ENCODE measurements at places on chromosomes 7 and 10. TPM values are rescaled to one million over a fixed set of nuclear protein-coding genes. Genes with fewer than 3 reads are reported as not detected.

ZNF425 gene
- total RNA-seq: 2.8 TPM

HMX2 gene
- total RNA-seq: not detected

DNA sequence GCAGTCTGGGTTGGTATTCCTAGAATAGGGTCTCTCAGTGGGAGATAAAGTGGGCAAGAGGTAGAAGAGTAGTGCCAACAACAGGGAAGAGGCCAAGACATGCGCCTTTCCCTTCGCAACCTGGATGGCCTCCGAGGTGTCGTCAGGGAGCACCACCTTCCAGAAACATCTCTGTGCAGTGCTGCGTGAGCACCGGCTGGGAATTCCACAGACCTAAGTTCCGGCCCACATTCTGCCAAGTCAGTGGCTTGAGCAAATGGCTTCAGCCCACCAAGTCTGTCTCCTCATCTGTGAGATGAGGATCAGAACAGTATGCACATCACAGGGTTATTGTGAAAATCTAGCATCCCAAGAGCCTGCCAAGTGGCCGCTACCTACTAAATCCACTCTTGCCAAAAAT lies 40.6 kb downstream of the CCDC3 start:
- DNase-seq: no peak
- H3K4me3 ChIP-seq: no peak overlapping the region
- no peak overlapping the region for H3K27ac ChIP-seq
- H3K36me3 ChIP-seq: no peaks in the 10 kb centered on the region
- H3K4me1 ChIP-seq: no peaks in the 10 kb centered on the region
- peaks cover 4% of the 10 kb centered on the region for H3K27me3 ChIP-seq

DNA sequence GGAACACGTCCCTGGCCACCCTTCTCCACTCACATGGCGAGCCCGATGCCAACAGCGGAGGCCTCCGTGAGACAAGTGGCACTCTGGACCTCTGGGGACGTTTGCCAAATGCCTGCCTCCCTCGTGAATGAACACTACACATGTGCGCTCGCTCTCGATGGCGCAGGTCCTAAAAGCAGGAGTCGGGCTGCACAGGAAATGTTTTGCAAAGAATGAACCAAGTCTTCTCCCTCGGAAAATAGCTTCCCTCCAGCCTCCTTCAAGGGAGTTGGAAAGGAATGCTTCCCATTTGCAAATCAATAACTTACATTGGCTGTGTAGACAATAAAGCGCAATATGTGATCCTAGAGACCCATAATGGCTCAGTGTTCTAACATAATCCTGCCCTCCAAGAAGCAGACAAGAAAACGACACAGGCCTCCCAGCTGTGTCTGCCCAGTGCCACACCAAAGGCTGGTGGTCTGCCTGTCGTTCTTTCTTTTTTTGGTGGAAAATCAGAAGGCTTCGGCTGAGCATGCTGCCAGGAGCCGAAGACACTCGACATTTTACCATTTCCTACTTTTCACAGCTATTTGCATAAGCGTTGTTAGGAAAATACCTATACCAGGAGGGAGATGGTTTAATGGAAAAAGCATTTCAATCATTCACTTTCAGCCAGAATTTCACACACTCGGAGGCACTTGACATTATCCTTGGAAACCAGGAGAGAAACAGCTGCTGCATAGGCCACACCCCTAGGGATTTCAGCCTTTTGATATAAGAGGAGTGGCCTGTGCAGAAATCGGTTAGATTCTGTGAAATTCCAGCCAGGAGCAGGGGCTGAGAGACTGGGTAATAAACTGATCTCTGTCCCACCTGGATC lies 38.4 kb downstream of the ATXN7L1 start:
- no peaks in the 10 kb centered on the region for H3K36me3 ChIP-seq
- no peak for DNase-seq
- H3K27me3 ChIP-seq: no peaks in the 10 kb centered on the region
- H3K4me1 ChIP-seq: no peaks in the 10 kb centered on the region

- no peaks in the 10 kb centered on the region for H3K27me3 ChIP-seq
- no peak overlapping the region for H3K4me3 ChIP-seq
- DNase-seq: no peak
- H3K27ac ChIP-seq: no peak overlapping the region
Measured at GRCh38 chr10:122273966-122274545, 3.0 kb downstream of the BTBD16 start.

IQUB gene
- 0.27 TPM for total RNA-seq

- no peak for DNase-seq
- H3K4me1 ChIP-seq: peaks cover 8% of the 10 kb centered on the region
- no peak overlapping the region for H3K27ac ChIP-seq
- H3K36me3 ChIP-seq: no peaks in the 10 kb centered on the region
- no peak overlapping the region for H3K4me3 ChIP-seq
Measured at GRCh38 chr7:33072471-33072870, 9.9 kb upstream of the NT5C3A start.

GRCh38 chr7:101978683-101979082 lies 161.3 kb downstream of the CUX1 start:
- H3K36me3 ChIP-seq: no peaks in the 10 kb centered on the region
- no peak overlapping the region for H3K4me3 ChIP-seq
- no peaks in the 10 kb centered on the region for H3K27me3 ChIP-seq
- no peak for DNase-seq

ADAP1 gene
- 15.6 TPM for total RNA-seq

Data from B cell (primary cell).